Endothelial cell of umbilical vein (primary cell): ENCODE measurements at places on chromosomes 11 and 22. TPM values are rescaled to one million over a fixed set of nuclear protein-coding genes. Genes with fewer than 3 reads are reported as not detected.

Gene OLFML1
- total RNA-seq, result not detected in 2 replicates

Gene CRYBB3
- total RNA-seq, result 1.2 and 1.7 TPM in 2 replicates

Gene APOA4
- not detected in 2 replicates for total RNA-seq

Gene BRMS1
- 51.1 and 53.1 TPM in 2 replicates for total RNA-seq

Gene GAL3ST3
- not detected in 2 replicates for total RNA-seq

Gene APOC3
- total RNA-seq, result not detected in 2 replicates

Gene PANX2
- 5.1 and 5.2 TPM in 2 replicates for total RNA-seq

Gene KLHDC7B
- not detected in 2 replicates for total RNA-seq

Gene MRGPRX3
- not detected in 2 replicates for total RNA-seq

Gene OR56B4
- total RNA-seq, result not detected in 2 replicates

Gene FOSL1
- 52.6 and 53.8 TPM in 2 replicates for total RNA-seq

Gene CELSR1
- 2.1 and 3.7 TPM in 2 replicates for total RNA-seq

Gene UBQLNL
- 0.28 and 0.33 TPM in 2 replicates for total RNA-seq

Gene HTR3A
- total RNA-seq, result not detected in 2 replicates
